ENCODE measurements at places on chromosomes 1 and 21.

GRCh38 chr21:46160657-46160906 lies 5.2 kb upstream of the FTCD start:
- DNase-seq: no peak

- peak; percentile 27 for DNase-seq
Observed at GRCh38 chr1:23103001-23103889, 65.4 kb downstream of the LUZP1 start.

DNA sequence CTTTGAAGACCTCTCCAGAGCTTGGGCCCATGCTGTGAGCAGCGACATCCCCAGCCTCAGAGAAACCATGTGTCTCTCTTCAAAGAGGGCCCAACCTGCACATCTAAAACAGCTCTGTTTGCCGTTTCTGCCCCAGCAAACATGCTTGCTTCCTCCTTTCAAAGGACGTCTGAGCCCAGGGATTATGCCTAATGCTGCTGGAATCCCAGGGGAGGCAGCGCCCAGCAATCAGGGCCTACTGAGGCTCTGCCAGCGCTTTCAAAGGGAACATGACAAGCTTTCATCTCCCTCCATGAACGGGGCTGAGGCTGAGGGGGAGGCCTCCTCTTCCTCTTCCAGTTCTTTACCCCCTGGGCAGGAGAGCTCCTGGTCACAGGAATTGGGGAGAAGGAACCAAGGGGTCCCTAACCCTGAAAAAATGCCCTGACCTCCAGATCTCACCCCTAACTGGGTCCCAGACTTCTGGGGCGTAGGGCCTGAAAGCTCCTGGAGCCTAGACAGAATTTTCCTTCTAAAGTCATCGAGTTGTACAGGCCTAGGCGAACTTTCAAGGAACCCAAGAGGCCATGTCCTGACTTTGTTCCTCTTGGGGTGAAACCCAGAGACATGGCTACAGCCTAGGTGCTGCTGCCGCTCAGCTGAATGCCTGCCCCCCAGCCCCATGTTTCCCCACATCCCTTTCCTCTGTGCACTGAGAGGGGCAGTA lies 13.4 kb upstream of the ASCL5 start:
- no peak for DNase-seq

- no peak for DNase-seq
Observed at GRCh38 chr21:25254491-25255174, 352.6 kb downstream of the MRPL39 start.

DNA sequence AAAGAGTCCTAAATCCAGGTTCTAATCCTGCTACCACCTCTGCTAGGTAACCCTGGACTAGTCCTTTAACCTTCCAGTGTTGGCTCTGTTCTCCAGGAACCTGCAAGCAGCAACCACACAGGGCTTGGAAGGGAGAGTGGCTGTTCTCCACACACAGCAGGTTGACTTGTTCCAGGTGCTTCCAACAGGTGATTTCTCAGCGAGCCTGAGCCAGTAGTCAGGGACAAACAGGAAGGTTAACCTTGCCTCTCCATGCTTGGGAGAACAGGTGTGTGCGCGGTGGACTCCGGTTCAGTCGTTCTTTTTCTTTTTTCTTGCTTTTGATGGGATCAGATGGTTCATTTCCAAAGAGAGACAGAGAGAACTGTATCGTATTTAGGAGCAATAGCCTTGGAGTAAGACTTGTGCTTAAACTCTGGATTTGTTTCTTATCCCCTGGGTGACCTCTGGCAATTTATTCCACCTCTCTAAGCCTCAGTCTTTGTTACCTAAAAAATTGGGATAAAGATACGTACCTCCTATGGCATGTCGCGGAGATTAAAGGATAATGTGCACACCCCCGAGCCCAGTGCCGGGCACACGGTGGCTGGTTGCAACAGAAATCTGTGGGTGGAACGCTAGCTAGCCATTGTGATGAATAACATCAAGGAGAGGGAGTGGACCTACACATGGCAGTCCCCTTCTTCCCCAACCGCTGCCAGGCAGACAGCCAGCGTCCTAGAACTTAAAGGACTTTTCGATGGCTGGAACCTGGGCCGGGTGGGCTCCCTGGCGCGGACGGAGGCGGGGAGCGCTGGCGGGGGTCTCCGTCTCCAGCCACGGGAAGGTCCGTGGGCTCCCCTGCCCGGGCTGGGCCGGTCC lies 583 bp upstream of the CACHD1 start:
- DNase-seq: no peak

DNA sequence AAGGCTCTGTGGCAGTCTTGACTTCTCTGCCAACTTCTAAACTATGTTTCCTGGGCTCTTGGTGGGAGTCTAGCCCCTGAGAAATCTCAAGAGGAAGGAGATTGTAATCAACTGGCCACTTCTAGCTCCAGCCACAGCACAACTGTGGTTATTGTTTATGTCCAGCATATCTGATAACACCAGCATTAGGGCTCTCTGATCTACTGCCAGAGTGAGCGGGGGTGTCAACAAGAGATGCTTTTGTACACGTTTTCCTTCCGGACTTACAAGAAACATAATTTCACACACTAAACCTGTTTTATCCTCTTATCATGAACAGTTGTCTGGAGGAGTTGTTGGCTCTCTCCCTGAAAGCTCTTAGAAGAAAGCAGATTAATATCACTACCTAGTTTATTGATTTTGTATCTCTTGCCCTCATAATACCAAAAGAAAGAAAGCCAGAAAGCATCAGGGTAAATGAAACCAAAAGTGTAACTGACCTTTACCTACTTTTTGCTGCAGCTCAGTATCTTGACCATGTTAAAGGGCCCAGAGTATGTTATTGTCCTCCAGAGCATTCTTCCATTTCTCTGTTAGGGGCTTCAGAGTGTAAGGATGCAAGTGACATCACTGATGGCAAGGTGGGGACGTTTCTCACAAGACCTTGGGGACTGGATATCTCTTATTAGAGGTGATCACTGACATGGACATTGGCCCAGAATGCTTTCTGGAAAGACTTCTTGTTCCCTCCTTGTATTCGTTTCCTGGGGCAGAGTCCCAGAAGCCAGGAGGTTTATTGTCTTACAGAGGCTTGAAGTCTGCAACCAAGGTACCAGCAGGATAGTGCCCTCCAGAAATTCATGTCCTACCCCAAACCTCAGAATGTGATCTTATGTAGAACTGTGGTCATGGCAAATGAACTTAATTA lies 9.6 kb upstream of the SH2D1B start:
- DNase-seq: no peak
